ENCODE measurements at places on chromosomes 13 and 19.

GRCh38 chr13:104286566-104287290 lies 1220.5 kb upstream of the SLC10A2 start:
- no peak for DNase-seq

DNA sequence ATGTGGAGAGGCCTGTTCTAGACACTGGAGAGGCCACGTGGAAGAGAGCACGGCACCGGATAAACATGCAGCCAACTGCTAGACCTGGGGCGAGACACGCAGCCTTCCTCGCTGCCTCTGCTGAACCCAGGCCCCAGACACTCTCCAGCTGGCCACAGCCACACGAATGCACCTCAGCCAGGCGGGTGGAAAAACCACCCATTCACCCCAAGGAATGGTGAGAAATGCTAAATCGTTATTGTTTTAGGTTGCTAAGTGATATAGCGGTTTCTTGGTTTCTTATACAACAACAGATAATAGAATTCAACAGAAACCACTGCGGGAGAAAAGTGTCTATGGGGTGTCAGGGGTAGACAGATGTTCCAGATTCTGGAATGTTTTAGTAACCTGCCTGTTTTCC lies 52.5 kb downstream of the STK24 start:
- DNase-seq = no peak

DNA sequence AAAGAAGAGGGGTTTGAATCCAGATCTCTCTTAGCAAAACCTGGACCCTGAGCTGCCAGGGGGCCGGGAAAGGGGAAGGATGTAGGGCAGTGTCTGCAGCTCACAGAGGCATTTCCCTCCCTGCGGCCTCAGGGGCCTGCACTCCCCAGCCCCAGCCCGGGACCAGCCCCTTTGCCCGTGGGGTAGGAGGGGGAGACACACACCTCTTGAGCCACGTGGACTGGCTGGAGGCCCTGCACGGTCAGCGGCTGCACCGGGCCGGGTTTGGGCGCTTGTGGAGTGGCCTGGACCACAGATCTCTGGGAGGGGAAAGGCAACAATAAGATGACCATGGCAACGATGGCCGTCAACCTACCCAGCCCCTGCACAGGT lies 26.9 kb downstream of the RFX1 start:
- DNase-seq = no peak

GRCh38 chr19:40286971-40287421 lies 1.9 kb upstream of the AKT2 start:
- no peak for DNase-seq

- no peak for DNase-seq
Observed at GRCh38 chr13:100176801-100177400, 88.0 kb downstream of the PCCA start.

GRCh38 chr13:48749144-48749543 lies 95.4 kb downstream of the CYSLTR2 start:
- no peak for DNase-seq

DNA sequence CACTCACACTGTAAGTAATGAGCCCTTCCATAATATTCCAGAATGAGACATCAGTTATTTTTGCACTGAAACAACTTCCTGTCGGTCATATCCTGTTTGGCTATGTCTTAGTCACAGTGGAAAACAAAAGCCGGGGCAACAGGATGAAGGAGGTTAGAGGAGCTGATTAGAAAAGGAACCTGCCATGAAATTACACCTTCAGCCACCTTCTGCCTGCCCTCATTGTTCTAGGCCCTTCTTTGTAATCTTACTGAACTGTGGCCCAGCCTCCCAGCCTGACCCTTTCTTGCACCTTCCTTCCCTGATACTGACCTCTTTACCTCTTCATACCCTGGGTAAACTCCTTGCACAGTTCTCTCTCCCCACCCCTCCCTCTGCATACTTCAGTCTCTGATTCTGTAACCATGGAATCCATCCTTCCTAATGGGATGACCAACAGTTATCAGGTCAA lies 67.3 kb downstream of the DOCK9 start:
- no peak for DNase-seq

DNA sequence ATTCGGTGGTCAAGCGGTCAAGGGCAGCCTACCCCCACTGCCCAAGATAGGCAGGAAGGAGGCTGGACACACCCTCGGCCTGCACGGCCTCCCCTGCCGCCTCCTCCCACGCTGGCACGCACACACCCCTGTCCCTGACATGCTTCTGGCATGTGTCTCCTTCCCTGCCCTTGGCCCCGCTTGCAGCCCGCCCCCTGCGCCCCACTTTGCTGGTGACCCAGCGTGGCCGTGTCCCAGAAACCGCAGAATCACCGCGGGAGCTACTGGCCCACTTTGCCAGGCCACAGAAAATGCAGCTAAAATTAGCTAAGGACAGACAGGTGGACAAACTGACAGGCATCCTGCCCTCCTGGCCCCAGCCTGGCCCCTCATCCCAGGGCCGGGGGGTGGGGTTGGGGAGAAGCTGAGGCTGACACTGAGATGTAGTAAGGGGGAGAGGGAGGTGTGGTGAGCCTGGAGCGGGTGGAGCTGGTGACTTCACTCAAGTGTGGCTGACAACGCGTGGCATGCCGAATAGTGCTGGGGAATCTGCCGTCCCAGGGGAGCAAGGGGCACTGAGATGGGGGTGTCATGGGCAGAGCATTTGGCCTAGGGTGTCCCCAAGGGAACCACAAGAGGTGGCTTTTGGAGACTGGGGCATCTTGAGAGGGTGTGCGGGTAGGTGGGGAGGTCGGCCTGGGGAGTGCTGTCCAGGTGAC lies 2.4 kb downstream of the SHANK1 start:
- no peak for DNase-seq

- no peak for DNase-seq
Observed at GRCh38 chr13:64075543-64076271, 2660.1 kb upstream of the PCDH20 start.

DNA sequence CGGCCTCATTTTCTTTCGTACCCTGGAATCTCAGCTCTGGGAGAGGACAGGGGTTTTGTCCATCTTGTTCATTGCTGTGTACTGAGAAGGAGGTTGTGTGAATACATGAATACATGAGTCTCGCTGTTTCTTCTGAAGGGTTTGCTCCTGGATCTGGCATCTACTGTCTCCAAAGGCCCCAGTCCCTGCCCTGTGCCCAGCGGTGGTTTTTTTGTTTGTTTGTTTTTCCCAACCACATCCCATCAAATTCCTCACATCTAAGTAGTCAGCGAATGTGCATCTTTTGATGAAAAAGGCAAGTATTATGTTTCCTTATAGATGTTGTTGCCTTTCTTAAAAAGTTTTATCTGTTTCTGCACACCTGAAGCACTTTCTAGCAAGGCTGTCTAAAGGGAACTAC lies 12.5 kb downstream of the DCAF15 start:
- no peak for DNase-seq

DNA sequence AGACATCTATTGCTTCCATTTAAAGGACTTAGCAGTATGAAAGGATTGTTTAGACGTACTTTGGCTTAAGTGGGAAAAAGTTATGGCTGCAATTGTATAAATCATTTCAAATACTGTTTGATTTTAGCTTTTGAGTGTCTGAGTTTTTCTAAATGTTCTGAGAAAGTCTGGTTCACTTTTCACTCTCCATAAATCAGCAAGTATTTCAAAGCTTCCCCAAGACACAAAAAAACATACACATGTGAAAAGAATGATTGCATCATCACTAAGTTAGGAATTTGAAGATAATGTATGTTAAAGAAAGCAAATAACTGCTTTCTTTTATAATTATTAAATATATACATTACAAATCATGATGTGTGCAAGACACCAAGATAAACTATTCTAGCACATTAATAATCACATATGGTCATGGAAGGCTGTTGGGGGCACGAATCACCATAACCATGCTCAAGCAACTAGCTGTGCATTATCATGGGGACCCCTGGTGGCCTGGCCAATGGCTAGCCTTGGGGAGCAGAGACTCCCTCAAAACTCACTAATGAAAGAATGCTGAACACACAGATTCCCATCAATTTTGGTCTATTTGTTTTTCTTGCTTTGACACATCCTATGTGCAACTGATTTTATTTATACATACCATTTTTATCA lies 111.1 kb downstream of the MIPEP start:
- no peak for DNase-seq

DNA sequence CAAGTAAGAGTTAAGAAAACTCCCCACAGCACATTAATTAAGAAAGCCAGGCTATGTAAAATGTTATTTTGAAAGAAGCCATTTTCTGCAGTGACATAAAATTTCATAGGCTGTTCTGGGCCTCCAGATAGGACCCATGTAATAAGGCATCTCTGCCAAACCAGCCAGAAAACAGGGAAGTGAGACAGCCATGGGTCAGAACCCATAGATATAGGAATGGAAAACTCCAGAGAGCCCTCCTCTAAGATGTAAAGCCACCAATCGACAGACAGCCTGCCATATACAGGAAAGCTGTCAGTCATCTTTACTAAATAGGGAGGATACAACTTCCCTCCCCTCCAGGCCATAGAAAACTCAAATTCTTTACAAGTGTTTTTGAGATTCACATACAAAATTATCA lies 493.3 kb downstream of the COG6 start:
- no peak for DNase-seq

DNA sequence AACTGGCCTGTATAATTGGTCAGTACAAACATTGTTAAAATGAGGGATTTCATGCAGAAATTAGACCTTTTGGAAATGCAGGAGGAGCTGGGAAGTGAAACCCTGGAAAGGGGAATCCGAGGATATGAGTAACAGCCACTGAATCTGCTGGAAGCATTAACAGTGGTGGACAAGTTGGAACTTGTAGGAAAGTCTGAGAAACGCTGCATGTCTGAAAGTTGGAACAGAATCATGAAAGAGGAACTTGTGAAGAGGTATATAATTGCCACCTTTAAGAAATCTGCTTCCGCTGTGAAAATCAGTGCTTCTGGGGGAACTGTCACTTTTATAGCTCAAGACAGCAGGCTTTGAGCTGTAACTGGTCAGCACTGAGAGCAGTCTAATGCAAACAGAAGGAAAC lies 716.5 kb upstream of the PRR20A start:
- DNase-seq = no peak

GRCh38 chr13:79060216-79060615 lies 345.8 kb downstream of the RBM26 start:
- no peak for DNase-seq

GRCh38 chr19:47475465-47475864 lies 3.8 kb upstream of the SLC8A2 start:
- DNase-seq = no peak

DNA sequence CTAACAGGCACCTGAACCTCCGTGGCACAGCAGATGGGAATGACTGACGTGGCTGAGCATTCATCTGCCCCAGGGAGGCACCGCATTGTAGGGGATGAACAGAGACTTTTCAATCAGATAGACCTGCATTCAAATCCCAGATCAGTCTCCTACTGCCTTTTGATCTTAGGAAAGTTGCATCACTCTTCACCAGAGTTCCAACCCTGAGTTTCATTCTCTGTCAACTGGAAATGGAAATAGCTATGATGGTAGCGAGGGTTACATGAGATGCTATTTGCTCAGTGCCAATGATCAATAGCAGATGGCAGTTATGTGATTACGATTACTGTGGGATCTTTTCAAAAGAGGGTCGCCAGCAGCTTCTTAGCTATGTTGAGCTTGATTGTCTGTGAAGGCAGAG lies 189.3 kb upstream of the RFC3 start:
- no peak for DNase-seq

GRCh38 chr13:59607780-59608233 lies 555.9 kb downstream of the DIAPH3 start:
- DNase-seq = no peak

GRCh38 chr19:4075373-4075772 lies 8.7 kb upstream of the ZBTB7A start:
- DNase-seq = no peak

DNA sequence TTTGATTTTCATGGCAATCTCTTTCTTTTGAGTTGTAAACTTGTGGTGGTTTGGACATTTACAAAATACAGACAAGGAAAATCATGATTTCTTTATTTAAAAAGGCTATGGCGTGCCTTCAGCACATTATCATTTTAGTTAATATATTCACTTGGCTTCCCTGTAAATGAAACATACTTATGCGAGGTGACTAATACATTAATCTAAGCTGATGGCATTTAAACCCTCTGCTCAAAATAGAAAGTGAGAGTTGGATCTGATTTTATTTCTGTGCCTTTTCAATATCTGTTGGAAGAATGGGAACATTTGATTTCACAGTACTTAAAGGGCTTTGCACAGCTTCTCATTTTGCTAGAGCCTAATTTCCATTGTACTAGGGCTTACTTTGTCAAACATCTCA lies 289.8 kb downstream of the MTUS2 start:
- no peak for DNase-seq

Measured in T-helper 17 cell (primary cell).